ENCODE measurements at places on chromosomes 6 and 20.

DNA sequence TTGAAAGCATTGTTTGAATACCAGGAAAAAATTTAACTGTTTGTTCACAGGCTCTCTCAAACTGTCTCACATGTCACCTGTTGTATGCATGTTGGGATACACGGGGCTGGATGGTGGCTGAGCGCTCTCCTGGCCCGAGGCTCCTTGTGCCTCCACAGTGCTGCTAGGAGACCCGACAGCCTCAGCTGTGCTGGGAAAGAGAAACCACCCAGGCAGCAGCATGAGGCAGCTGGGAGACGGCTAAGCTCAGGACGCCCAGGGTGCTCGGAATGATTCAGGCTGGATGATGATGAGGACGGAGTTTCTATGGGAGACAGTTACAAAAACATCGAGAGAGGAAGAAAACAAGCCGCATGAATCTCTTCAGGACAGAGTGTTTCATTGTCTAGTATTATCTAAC is 278.0 kb upstream of the CDH4 start:
- no peak for DNase-seq

DNA sequence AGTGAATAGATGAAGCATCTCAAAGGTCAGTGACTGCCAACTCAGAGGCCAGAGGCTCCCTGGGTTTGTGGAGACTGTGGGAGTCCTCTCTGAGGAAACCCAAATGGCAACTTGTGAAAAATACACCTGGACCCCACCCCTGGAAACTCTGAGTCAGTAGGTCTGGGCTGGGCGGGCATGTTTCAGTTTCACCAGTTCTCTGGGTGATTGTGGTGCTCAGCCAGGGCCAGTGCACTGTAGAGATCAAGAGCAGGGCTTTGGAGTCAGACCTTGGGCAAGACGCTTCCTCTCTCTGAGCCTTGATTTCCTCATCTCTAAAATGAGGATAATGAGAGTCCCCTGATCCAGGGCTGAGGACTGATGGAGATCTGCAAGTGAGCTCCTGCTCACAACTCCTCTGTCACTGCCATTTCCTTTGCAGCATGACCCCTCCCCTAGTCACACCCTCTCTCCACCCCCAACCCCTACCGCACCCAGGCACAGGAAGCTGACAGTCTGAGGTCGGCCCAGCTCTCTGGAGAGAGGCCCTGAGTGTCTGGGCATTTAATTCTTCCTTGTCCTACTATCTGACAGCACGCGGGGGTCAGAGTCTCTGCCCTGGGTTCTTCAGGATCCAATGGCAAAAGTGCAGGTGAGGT is 5.1 kb downstream of the DEF6 start:
- DNase-seq, result no peak

- DNase-seq, result no peak
These were observed 106.2 kb upstream of the NRSN1 start for GRCh38 chr6:24019830-24020229.

- DNase-seq, result no peak
These were observed 230.8 kb downstream of the TFAP2B start for GRCh38 chr6:51049288-51049982.

GRCh38 chr6:36064770-36065396 is 37.3 kb downstream of the MAPK14 start:
- no peak for DNase-seq

DNA sequence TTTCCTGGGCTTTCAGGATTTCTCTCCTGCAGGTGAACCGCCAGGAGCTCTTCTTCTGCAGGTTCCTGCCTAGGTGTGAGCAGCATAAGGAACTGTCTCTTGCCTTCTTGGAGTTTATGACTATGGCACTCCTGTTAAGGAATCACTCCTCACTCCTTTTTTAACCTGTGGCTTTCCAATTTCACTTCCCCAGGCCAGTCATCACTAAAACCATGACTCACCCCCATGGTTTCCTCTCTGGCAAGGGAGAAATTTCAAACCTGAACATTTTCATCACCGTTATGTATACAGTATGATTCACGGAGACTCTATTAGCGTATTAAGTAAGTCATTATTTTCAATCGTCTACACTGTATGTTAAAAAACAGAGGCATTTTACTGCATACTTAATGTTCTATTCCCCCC is 78.2 kb upstream of the ARID1B start:
- DNase-seq, result no peak

DNA sequence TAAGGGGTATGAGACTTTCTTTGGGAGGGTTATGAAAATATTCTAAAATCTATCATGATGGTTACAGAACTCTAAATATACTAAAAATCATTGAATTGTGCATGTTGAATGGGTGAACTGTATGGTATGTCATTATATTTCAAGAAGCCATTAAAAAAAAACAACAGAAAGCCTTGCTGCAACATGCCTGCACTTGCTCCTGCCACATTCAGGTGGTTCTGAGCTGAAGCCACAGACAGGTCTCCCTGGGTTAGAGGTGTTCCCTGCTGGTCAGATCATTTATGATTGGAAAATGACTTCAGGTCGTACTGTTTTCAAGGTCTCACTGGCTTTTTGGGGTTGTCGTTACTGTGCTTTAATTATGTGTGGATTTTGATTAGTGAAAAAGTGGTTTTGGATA is 13.3 kb downstream of the GMPR start:
- DNase-seq, result no peak

- no peak for DNase-seq
These were observed 43.8 kb downstream of the RALGAPA2 start for GRCh38 chr20:20668639-20669038.

DNA sequence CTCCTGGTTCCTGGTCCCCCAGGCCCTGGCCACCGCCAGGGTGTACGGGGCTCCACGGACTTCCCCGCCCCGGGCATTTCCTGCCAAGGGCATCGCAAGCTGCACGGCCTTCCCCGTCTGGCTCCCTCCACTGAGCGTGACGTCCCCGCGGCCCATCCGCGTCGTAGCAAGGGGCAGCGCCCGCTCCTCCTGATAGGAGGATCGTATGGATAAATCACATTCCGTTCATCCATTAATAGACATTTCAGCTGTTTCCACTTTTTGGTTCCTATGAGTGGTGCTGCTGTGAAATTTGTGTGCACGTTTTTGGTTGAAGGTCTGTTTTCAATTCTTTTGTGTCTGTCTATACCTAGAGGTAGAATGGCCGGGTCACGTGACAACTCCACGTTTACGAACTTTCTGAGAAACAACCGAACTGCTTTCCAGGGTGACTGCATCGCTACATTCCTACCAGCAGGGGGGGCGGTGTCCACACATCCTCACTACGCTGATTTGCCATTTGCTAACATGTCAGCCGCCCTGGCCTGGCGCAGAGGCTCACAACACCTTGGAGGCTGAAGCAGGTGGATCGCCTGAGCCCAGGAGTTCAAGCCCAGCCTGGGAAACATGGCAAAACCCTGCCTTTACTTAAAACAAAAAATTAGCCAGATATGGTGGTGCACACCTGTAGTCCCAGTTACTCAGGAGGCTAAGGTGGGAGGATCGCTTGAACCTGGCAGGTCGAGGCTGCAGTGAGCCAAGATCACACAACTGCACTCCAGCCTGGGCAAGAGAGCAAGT is 37.7 kb downstream of the KCNQ2 start:
- no peak for DNase-seq

GRCh38 chr20:63602321-63602720 is 24.6 kb downstream of the GMEB2 start:
- DNase-seq, result no peak

DNA sequence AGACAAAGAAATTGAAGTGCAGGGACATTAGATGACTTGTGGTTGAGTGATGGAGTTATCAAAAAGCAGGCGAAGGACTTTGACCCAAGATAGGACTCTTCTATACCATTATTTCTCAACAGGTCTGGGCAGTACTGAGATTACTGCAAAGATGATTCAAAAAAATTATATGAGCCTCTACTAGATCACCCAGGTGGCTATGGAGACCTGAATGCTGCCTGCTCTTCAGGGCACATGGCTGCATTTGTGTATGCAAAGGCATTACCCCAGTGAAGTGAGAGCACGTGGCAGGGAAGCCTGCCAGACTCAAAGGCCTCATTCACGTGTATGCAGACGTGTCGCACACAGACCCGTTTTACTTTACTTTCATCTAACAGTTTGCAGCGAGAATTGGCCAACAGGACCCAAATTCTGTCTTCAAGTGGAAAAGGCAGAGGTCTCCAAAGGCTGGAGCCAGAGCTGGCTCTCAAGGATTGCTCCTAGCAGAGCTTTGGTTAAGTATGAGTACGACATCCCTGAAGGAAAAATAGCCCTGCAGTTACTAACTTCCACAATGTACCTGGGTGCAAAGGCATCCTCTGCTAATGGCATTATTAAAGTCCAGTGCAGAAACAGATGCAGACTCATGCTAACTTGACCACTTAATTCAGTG is 113.8 kb upstream of the ARMC2 start:
- no peak for DNase-seq

- no peak for DNase-seq
These were observed 20.3 kb upstream of the HLA-DRB1 start for GRCh38 chr6:32609731-32610640.

GRCh38 chr6:13280254-13280653 is 48.1 kb downstream of the TBC1D7 start:
- no peak for DNase-seq

- DNase-seq, result no peak
These were observed 134.0 kb upstream of the DTNBP1 start for GRCh38 chr6:15796844-15797243.

DNA sequence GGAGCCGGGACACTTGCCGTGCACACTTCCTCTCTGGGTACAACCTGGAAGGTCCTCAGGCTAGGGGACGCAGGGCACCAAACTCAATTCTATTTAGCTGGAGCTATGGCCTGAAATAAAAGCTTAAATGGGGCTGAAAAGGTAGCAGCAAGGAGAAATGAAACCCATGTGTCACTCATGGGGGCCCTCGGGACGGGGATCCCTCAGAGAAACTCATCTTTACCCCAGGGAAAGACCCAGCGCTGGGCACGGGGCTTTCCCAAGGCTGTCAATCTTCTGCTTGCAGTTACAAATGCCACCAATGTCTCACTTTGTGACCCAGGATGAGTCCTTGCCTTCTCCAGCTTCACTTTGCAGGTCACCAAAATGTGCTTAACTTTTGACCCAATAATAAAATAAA is 16.5 kb downstream of the SNAI1 start:
- DNase-seq, result no peak

- DNase-seq, result no peak
These were observed 101.2 kb downstream of the SCP2D1 start for GRCh38 chr20:18914796-18915195.

DNA sequence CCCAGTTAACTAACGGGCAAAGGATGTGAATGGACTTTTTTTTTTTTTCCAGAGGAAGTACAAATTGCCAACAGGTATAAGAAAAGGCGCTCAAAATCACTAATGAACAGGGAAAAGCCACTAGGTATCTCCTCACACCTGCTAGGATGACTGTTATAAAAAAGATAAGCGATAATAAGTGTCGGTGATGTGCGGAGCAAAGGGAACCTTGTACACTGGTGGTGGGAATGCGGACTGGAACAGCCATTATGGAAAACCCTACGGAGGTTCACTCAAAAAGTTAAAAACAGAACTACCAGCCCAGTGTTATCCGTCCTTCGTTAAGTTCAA is 787 bp upstream of the RAB32 start:
- no peak for DNase-seq

- DNase-seq, result no peak
These were observed 627.5 kb downstream of the PKHD1 start for GRCh38 chr6:51459958-51460357.

GRCh38 chr20:34985461-34986310 is 30.0 kb downstream of the MYH7B start:
- DNase-seq, result no peak

GRCh38 chr6:107075951-107076381 is 39.3 kb downstream of the BEND3 start:
- no peak for DNase-seq

- DNase-seq, result no peak
These were observed 537.7 kb downstream of the KIF16B start for GRCh38 chr20:16035576-16035975.

- DNase-seq, result no peak
These were observed 69.6 kb downstream of the PYGB start for GRCh38 chr20:25317351-25318075.

GRCh38 chr6:65117817-65118409 is 589.1 kb downstream of the EYS start:
- no peak for DNase-seq

DNA sequence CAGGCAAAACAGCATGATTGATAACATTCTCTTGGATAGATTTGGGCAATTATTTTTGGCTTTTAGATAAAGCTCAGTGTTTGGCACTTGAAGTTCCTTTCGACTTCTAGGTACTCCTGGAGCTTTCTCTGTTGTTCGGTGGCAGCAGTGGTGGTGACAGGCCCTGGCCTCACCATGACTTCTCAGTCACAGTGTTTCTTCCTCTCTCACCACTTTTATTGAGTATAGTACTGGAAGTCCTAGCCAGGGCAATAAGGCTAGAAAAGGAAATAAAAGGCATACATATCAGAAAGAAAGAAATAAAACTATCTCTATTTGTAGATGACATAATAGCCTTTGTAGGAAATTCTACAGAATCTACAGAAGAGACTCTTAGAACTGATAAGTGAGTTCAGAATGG is 101.2 kb upstream of the SIRPG start:
- no peak for DNase-seq

DNA sequence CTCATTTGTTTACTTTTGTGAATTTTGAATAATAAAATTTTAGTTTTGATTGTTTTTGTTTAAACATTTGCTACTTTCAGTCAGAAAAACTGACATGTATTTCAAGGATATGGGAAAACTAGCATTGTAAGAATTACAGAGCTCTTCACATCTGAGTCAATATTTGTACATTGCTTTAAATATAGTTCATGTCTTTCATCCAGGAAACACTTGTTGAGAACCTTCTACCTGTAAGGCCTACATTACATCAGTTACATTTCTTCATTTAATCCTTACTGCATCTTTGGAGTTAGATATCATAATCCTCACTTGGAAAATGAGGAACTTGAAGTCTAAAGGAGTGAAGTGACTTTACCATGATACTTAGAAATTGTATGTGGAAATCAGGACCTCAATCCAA is 242.9 kb downstream of the KCNQ5 start:
- DNase-seq, result no peak

- DNase-seq, result no peak
These were observed 56.5 kb upstream of the PLEKHG1 start for GRCh38 chr6:150543178-150543577.

DNA sequence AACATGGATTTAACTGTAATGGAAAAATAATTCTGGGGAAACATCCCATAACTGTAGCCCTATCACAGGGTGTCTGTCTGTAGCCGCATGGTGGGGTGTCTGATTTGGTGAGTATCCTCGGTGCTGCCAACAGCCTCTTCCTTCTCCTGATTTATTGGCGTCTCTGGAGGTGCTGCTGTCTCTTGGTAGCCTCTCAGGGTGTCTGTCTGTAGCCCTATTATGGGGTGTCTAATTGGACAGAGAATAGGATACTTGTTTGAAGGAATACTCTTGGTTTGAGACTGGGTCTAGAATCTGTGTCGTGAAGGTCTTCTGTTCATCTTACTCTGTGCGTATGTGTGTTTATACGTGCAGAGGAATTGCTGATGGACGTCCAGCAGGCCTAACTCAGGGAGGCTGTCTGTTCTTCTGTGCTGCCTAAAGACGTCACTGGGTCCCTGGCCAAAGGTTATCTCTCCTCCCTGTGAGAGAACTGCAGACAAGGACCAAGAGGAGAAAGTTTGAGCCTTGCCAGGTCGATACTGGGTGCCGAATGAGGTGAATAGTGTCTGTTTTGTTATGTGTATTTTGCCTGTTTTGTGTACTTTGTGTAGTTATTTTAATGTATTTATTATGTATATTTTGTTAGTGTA is 18.9 kb upstream of the AGPAT4 start:
- DNase-seq, result no peak
